ENCODE measurements at places on chromosomes 5 and 9. TPM values are rescaled to one million over a fixed set of nuclear protein-coding genes. Genes with fewer than 3 reads are reported as not detected.

Gene SPATA31C2
- not detected for total RNA-seq

Gene GTF2H2C
- total RNA-seq, result 33.4 TPM

Gene MRPS27
- 34.2 TPM for total RNA-seq

Gene COL5A1
- total RNA-seq, result 37.8 TPM

Gene FAXDC2
- total RNA-seq, result 79.0 TPM

Gene PCDHB3
- 1.9 TPM for total RNA-seq

Gene HDHD3
- 10.4 TPM for total RNA-seq

Gene PCDH1
- 66.6 TPM for total RNA-seq

Gene DDX46
- total RNA-seq, result 37.4 TPM

Gene LCN15
- total RNA-seq, result not detected

Gene PCDHA1
- total RNA-seq, result not detected

Gene THBS4
- total RNA-seq, result 1.2 TPM

Gene KCNV2
- not detected for total RNA-seq

Gene GLDC
- 1.7 TPM for total RNA-seq

Gene ZDHHC11
- 12.6 TPM for total RNA-seq

Gene OTULINL
- 104 TPM for total RNA-seq

Gene SLC6A19
- total RNA-seq, result not detected

Gene ATP6V1G1
- total RNA-seq, result 112 TPM

Gene SLCO4C1
- total RNA-seq, result 36.9 TPM

Gene GABRA6
- not detected for total RNA-seq

Gene CCL28
- 7.7 TPM for total RNA-seq

Gene ANKRD18A
- 1.0 TPM for total RNA-seq

Gene GRIA1
- 21.9 TPM for total RNA-seq

Gene FAM169A
- 0.84 TPM for total RNA-seq

Gene C5orf52
- not detected for total RNA-seq

Gene LRRTM2
- 0.52 TPM for total RNA-seq

Gene CBY3
- total RNA-seq, result not detected

Gene CPLANE1
- 18.7 TPM for total RNA-seq

Gene PCDHA9
- total RNA-seq, result 0.20 TPM

Gene CWC27
- total RNA-seq, result 16.3 TPM

Gene RBM22
- total RNA-seq, result 51.2 TPM

Gene IL5
- total RNA-seq, result not detected

Gene CMYA5
- 2.7 TPM for total RNA-seq

Gene NFIB
- 99.4 TPM for total RNA-seq

Gene CNTNAP3
- total RNA-seq, result 5.2 TPM

Gene PTGDS
- 477 TPM for total RNA-seq

Gene CDHR2
- 0.35 TPM for total RNA-seq

Gene EIF4E1B
- not detected for total RNA-seq

Gene DNAJC21
- 57.7 TPM for total RNA-seq

Gene LHX3
- not detected for total RNA-seq

Gene GMCL2
- total RNA-seq, result not detected

Gene RNF224
- 0.35 TPM for total RNA-seq

Gene SETD9
- 10.1 TPM for total RNA-seq

Gene OR2Y1
- not detected for total RNA-seq

Measured in upper lobe of right lung (tissue), 1 donor.